ENCODE measurements at places on chromosomes 4 and X.

- no peak for DNase-seq
Observed at GRCh38 chr4:122914938-122915337, 7.5 kb downstream of the NUDT6 start.

- no peak for DNase-seq
Observed at GRCh38 chrX:151184705-151185104, 8.3 kb downstream of the GPR50 start.

DNA sequence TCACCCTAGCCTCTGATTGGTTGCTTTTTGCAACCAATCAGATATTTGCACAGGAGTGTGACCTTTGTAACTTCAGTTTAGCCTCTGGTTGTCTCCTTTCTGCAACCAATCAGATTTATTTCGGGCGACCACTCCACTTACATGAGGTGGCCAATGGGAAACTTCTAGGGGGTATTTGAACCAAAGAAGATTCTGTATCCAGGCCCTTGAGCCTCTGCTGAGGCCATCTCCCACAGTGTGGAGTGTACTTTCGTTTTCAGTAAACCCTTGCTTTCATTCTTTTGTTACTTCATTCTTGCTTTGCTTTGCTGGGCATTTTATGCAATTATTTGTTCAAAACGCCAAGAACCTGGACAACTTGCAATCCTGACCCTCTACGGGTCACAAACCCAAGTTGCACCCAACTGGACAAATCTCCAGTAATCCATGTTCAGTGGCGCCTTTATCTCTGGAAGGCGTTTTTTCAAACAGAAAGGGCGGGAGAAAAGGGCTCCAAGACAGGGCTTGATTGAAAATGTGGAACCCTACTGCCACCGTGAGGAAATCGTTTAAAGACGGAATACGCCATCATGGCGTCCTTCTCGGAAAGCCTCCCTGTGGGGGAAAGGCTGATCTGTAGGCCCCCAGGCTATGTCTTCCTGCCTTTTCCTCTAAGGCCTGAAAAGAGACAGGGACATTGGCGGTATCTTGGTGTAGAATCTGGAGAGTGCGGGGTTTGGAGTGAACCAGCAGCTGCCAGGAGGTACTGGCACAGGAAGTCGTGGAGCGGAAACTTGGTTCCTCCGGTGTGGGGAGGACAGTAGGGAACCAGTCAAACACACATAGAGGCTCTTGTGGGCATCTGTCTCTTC, 184.6 kb downstream of the OR13H1 start:
- peak; percentile 70 for DNase-seq

DNA sequence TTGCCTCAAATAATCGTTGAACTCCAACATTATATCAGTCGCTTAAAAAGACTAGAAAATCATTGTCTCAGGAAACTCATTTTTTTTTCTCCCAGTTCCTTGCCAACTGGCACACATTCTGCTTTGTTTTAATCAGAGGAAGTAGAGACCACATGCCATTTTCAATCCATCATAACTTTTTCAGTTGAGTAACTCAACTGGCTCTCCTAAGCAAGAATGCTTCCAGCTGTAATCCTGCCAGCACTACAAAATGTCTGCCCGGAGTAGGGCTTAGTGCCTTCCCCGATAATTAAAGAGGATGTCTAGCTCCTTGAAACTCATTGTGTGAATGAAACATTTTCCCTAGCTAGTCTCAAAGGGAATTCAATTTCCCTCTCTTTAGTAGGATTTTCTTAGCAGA, 33.0 kb downstream of the FREM3 start:
- no peak for DNase-seq

- no peak for DNase-seq
Observed at GRCh38 chr4:60452266-60452665, 747.9 kb upstream of the ADGRL3 start.

DNA sequence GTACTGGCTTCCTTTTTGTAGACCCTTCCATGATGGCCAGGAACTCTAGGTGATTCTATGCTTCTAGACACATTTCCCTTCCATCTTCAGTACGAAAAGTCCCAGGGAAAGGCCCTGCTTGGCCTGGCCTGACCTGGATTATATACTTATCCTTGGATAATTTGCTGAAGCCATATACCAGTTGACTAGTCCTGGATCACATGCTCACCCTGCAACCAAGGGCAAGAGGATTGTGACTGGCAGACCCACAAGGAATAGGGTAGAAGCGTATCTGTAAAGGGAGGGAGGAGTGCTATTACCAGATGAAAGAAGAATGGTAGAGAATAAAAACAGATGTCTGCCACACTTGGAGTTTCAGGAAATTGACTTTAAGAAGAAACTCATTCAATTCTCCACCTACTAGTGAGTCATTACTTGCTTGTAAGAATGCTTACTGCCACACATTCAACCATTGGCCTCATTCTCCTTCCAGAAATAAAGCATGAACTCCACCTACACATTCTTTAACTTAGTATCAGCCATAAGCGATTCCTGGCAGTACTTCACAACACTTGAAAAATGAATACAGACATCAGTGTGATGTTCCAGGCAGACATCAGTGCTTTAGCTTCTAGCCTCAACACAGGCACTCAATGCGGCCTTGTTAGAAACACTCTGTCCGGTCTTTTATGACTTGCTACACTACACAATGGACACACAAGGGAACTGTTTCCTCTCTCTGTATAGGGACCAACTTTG, 141.8 kb downstream of the CBR4 start:
- DNase-seq, result no peak

DNA sequence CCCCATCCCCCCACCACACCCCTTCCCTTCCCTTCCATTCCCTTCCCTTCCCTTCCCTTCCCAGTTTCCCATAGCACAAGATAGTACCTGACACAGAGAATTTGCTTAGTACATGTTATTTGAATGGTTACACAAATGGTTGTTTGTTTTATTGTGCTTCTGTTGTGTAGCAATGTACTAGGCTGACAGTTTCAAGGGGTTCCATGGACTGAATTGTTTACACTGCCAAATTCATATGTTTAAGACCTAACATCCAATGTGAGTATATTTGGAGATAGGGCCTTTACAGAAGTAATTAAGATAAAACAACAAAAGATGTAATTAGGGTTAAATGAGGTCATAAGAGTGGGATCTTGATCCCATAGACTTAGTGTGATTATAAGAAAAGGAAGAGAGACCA, 133.5 kb downstream of the FRAS1 start:
- DNase-seq, result no peak

DNA sequence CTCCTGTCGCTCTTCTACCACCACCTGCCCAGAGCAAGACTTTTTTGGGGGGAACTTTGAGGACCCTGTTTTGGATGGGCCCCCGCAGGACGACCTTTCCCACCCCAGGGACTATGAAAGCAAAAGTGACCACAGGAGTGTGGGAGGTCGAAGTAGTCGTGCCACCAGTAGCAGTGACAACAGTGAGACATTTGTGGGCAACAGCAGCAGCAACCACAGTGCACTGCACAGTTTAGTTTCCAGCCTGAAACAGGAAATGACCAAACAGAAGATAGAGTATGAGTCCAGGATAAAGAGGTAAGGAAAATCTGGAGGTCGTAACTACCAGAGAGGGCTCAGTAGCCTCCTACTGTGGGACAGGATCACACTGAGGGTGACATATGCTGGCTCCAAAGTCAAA, 364.5 kb downstream of the MAPK10 start:
- DNase-seq, result no peak

- DNase-seq, result no peak
Observed at GRCh38 chrX:123626962-123627361, 105.9 kb downstream of the THOC2 start.

Data from anterior cingulate cortex (tissue), 58 donors.